ENCODE measurements at places on chromosomes 7 and 10. TPM values are rescaled to one million over a fixed set of nuclear protein-coding genes. Genes with fewer than 3 reads are reported as not detected.

The HPSE2 gene
- total RNA-seq: not detected

The COBL gene
- under 0.01 TPM for total RNA-seq

The FAM25G gene
- total RNA-seq: not detected

- no peak overlapping the region for H3K4me3 ChIP-seq
- peaks cover 44% of the 10 kb centered on the region for H3K4me1 ChIP-seq
- no peaks in the 10 kb centered on the region for H3K27me3 ChIP-seq
- H3K27ac ChIP-seq: peak overlapping the region; percentile 63
Measured at GRCh38 chr10:90960355-90960814, 39.5 kb upstream of the ANKRD1 start.

GRCh38 chr7:69906283-69906995 is 308.2 kb downstream of the AUTS2 start:
- H3K27me3 ChIP-seq: no peaks in the 10 kb centered on the region
- H3K4me3 ChIP-seq: no peak overlapping the region
- H3K27ac ChIP-seq: no peak overlapping the region
- H3K36me3 ChIP-seq: no peaks in the 10 kb centered on the region
- H3K4me1 ChIP-seq: no peaks in the 10 kb centered on the region

- no peak overlapping the region for H3K27ac ChIP-seq
- no peak overlapping the region for H3K4me3 ChIP-seq
- no peaks in the 10 kb centered on the region for H3K27me3 ChIP-seq
- no peak for DNase-seq
Measured at GRCh38 chr7:4009211-4010060, 672.7 kb upstream of the FOXK1 start.

DNA sequence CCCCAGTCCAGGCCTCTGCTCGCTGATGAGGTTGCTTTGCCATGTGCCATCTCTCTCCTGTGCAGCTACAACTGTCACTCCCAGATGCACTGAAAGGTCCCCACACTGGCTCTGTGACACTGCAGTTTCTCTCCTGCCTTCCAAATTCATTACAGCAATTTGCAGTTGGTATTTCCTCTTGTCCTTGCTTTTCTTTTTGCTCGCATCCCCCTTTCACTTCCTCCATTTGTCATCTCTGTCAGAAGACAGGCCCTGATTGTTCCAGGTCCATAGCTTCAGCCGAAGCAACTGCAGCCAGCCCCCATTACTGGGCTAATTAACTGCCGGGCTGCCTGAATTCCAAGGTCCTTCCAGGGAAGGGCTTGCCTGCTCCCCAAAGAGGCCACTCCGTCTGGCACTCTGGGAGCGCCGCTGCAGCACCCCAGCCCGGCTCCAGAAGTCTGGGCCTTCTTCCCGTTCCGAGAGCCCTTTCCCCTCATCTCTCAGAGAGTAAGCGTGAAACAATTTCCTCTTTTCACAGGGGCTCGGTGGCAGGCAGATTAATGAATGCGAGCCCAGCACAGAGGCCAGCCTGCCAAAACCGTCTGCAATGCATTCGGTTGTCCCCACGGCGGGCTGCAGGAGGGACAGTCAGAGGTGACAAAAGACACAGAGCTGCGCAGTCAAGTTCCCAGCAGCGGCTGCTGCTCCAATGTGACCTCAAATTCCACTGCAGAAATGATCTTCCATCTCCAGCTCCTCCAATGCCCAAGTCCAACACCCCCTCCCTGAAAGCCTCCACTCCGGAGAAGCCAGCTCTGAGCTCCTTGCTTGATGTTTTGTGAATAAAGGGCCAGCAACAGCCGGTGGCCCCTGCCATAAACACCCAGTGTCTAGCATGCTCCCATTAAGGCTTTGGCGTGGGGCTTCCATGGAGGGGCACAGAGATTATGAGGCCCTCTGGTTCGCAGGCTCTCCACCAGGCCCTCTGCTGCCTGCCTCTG is 279.4 kb upstream of the HABP2 start:
- H3K27me3 ChIP-seq: no peaks in the 10 kb centered on the region
- H3K36me3 ChIP-seq: no peaks in the 10 kb centered on the region
- H3K27ac ChIP-seq: no peak overlapping the region
- H3K4me1 ChIP-seq: no peaks in the 10 kb centered on the region

GRCh38 chr10:5655121-5655520 is 11.3 kb downstream of the ASB13 start:
- H3K36me3 ChIP-seq: no peaks in the 10 kb centered on the region
- no peak overlapping the region for H3K27ac ChIP-seq
- no peak for DNase-seq
- H3K4me3 ChIP-seq: no peak overlapping the region
